ENCODE measurements at places on chromosomes 6 and 20.

DNA sequence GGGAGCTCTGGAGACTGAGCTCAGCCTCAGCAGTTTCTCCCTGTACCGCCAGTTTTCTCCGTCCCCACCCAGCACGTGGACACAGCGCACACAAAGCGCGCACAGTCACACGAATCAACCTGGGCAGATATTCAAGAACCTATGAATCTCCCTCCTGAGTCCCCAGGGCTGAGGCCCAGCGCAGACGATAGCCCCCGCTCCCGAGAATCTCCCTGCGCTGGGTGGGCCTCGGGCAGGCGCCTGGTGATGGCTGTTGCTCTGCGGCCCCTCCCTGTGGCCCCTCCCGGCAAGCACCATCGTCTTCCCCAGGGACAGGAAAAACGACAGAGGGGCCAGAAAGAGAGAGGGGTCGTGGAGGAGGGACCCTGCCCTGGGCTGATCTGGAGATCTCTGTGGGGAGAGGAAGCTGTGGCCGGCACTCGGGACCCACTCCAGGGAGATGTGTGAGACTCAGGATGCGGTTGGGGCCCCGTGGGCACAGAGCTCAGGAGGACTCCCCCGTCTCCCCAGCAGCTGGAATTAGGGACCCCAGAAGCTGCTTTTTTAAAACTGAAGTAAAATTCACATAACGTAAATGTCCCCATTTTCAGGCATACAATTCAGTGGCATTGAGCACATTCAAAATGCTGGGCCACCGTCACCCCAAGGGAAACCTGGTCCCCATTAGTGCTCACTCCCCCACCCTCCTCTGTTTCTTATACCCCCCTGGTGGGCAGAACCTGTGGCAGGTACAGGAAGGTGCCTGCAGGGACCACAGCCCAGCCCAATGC lies 330.8 kb downstream of the TAF4 start:
- DNase-seq = no peak

GRCh38 chr6:7124114-7124513 lies 16.4 kb downstream of the RREB1 start:
- DNase-seq = no peak

- DNase-seq = no peak
Observed at GRCh38 chr6:39057251-39058155, 8.9 kb downstream of the GLP1R start.

DNA sequence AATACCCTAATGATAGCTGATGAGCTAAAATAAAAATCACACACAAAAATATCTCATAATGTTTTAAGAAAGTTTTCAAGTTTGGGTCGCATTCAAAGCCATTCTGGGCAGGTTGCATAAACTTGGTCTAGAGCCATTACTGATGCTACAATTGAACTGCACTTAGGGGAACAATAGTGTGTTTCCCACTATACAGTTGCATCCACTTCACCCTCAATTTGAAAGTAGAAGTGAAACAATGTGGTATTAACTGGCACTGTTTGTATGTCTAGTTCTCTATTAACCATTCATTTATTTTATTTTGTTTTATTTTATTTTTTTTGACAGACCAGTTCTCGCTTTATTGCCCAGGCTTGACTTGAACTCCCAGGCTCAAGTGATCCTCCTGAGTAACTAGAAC lies 23.0 kb upstream of the STK38 start:
- DNase-seq = no peak

- DNase-seq = no peak
Observed at GRCh38 chr6:150491131-150491810, 108.4 kb upstream of the PLEKHG1 start.

GRCh38 chr6:82364087-82365015 lies 734 bp downstream of the TPBG start:
- peak; percentile 73 for DNase-seq

DNA sequence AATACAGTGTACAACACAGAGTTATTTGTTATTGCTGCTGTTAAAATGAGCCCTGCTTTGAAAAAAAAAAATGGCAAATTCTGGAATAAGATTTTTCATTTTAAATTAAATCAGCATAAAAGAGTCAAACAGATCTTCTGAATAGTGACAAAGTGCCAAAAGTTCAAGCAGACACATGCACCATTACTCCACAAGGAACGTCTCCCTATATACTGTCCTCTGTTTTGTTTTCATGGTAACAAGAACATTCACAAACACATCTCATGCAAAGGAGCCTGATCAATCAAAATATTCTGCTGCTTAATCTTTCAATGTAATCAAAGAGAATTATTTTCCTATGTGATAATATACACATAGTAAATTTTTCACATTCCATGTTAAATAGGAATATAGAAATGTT lies 2.7 kb downstream of the HIVEP2 start:
- no peak for DNase-seq

GRCh38 chr6:170018936-170019817 lies 267.8 kb downstream of the ERMARD start:
- DNase-seq = no peak

GRCh38 chr6:39760226-39760952 lies 31.8 kb upstream of the DAAM2 start:
- no peak for DNase-seq

DNA sequence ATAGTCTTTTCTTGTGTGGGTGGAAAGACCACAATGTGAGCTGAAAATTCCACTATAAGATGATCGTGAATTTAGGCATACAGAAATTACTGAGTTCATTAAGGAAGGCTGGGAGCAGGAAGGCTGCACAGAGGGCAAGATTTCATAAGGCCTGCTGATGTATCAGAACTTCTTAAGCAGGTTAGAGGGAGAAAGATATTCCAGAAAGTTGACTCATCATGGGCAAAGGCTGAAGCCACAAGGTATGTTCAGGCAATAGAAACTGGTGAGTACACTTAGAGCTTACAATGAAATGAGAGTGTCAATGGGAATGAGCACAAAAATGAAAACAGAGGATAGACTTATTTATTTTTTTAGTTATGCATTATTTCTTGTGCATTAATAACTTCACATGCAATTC lies 618.6 kb downstream of the CBLN4 start:
- DNase-seq = no peak

DNA sequence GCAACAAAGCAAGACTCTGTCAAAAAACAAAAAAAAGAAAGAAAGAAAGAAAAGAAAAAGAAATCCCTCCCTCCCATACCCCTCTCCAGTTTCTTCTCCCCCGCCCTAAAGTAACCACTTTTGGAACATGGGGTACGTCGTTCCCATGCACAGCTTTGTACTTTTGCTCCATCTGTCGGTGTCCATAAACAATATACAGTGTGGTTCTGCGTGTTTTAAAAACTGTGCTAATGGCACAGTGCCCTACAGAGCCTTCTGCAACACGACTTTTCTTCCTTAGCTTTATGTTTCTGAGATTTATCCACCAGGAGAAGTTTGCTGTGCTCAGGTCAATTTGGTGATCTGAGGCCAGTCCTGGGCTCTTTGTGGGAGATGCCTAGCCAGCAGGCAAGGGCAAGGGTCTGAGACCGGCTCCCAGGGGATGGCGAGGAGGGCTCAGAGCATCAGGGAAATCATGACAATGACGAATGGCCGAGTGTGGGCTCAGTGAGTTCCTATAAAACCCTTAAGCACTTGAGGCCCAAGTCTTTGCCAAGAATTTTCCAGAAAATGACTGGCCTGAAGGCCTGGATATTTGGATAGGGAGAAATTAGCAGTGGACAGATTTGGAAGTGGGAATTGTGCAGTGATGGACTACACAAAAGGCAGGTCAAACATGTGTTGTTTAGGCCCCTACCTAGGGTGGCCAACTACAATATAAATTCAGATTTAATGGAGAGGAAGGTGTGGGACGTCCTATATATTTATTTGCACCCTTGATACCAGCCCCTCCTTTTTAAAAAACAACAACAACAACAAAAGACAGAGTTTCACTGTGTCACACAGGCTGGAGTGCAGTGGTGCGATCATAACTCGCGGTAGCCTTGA lies 1.9 kb upstream of the BCAS4 start:
- DNase-seq = no peak

GRCh38 chr6:157778719-157779118 lies 44.3 kb upstream of the SNX9 start:
- DNase-seq = no peak

DNA sequence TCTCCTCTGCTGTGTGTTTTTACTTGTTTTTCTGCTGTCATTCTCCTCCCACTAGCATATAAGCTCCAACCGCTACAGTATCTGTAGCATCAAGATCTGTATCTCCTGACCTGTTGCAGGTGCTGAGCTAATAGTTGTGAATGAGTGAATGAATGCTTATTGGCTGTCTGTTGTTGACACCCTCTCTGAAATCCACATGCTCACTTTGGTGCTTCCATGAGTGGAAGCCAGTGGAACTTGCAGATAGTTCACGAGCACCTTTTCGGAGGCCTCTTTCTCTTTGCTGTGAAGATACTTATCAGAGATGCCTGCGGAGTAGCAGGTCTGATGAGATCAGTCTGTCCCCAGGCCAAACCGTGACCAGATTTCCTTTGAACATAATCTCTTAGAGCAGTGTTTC lies 117.3 kb downstream of the EYA2 start:
- DNase-seq = no peak
